Adrenal gland (tissue), 19 donors: ENCODE measurements at places on chromosomes 7 and 10. TPM values are rescaled to one million over a fixed set of nuclear protein-coding genes. Genes with fewer than 3 reads are reported as not detected.

Gene CYP3A5
- 92.7 TPM for total RNA-seq

Gene GPR141
- 0.45 TPM for total RNA-seq

Gene SP8
- not detected for total RNA-seq

Gene STK31
- total RNA-seq: 0.22 TPM

Gene NPY
- not detected for total RNA-seq

Gene SORCS1
- 11.1 TPM for total RNA-seq

Gene ERCC6
- total RNA-seq: 27.9 TPM

Gene PTTG1IP2
- total RNA-seq: not detected

Gene TAS2R41
- not detected for total RNA-seq

Gene TBXAS1
- 32.6 TPM for total RNA-seq

Gene C10orf143
- 5.5 TPM for total RNA-seq
